ENCODE measurements at places on chromosomes 5 and 9.

DNA sequence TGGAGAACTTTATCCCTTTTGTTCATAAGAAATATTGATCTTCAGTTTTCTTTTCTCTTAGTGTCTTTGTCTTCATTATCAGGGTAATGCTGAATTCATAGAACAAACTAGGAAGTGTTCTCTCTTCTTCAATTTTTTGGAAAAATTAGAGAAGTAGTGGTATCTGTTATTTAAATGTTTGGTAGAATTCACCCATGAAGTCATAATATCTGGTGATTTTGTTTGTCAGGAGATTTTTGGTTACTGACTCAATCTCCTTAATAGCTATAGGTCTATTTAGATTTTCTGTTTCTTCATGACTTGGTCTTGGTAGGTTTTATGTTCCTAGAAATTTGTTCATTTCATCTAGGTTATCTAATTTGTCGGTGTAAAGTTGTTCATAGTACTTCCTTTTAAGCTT is 45.4 kb upstream of the STARD4 start:
- DNase-seq = no peak

DNA sequence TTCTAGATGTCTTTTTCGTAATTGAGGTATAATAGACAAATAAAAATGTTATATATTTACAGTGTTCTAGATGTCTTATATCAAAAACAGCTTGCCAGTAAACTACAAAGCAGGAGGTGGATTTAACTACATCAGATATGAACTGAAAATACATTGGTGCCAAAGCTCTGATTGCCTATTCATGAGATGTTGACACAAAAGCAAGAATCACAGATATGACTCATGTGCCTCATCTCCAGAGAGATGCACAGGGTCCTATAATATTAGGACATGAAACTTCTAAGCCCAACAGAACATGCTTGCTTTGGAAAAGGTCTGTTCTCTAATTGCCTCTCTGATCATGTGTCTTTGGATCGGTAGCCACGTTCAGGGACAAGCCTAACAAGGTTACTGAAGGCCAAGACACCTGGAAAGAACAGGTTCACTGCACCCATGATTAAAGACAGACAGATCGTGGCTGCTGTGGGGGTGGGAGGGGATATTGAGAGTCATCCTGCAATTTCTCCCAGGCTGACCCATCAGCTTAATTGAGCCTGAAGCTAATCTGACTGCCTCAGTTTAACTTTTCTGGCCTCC is 16.8 kb downstream of the ABCA1 start:
- DNase-seq = no peak

DNA sequence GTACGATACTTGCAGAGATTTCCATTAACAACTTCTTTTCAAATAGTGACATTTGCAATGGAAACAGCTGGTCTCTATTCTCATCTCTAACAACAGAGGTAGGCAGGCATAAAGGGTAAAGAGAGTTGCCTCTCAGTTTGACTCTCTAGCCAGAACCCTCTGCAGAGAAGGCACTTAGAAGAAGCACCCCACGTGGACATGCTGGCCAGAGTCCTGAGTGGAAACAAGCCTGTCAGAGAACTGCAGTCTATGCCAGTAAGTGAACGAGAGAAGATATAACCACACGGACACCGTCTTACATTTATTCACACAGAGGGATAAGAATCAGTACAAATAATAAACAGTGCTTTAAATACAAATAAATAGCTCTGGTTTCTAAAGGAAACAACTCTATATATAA is 11.0 kb upstream of the LHX6 start:
- DNase-seq = no peak

- DNase-seq = no peak
Measured at GRCh38 chr9:18333157-18333556, 140.8 kb upstream of the ADAMTSL1 start.

GRCh38 chr5:9621379-9621903 is 8.7 kb downstream of the TAS2R1 start:
- DNase-seq = no peak

DNA sequence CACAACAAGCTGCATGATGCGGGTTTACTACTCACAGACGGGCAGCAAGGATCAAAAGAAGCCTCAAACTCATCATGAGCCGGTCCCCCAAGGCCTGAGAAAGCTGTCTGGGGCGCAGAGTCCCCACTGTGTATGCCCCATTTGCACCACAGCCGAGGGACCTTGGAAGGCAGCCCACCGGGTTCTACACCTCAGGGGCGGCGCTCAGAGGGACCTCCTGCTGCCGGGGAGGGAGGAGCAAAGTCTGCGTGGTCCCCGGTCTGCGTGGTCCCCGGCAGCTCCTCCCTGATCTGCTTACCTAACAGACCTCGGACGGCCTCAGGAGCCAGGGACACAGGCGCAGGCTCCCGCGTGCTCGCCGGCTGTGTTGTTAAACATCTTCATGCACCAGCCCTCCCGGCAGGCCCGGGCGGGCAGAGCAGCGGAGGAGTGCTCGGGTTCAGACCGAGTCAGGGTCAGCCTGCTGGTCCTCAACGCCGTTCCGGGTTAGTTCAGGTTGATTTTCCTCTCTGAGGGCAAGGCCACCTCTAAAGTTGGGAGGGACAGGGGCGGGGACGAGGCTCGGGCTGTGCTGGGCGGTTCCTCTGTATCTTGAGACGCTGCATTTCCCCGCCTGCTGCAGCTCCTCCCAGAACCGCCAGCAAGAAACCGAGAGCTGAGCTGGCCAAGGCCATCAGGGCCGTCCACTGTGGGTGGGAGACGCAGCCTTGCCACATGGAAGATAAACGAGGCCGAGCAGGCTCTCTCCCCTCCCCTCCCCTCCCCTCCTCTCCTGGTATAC is 74.6 kb downstream of the MRPL36 start:
- peak; percentile 22 for DNase-seq

DNA sequence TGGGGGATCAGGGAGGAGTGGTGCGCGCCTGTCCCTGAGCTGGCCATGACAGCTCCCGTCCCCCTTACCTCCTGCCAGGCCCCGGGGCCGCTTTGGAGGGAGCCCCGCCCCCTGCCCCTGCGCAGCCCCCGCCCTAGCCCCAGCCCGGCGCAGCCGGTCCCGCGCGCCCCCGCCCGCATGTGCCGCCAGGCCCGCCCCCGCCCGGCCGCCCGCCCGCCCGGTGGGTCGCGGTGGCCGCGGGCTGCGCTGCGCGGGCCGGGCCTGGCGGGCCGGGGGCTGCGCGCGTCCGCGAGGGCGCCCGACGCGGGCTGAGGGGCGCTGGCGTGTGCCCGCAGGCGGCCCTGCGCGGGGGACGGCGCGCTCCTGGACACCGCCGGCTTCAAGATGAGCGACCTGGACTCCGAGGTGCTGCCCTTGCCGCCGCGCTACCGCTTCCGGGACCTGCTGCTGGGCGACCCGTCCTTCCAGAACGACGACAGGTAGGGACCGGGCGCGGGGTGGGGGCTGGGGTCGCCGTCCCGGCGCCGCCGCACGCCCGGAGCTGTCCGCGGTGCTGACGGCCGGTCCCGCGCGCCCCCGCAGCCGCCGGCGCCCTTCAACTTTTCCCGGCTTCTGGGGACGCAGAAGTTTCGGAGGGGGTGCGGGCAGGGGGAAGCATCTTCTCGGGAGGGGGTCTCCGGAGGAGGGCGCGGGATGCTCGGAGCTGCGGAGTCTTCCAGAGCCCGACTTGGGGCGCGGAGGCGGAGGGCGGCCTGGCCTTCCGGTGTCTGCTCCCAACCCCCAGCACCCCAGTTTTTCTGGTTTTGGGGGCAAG is 12.5 kb downstream of the KCNT1 start:
- no peak for DNase-seq

DNA sequence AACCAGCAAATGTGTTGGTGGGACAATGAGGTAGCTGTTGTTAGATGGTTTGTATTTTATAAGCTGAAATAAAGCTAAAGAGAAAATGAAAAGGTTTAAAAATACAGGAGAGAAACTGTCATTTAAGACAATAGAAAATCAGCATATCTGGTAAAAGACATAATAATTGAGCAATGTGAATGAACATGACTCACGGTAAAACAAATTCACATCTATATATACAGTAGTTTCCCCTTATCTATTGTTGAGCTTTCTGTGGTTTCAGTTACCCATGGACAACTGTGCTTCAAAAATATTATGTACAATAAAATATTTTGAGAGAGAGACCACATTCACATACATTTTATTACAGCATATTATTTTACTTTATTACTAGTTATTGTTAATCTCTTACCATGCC is 1649.8 kb downstream of the EFNA5 start:
- DNase-seq = no peak

All from CD4-positive, alpha-beta T cell treated with Interleukin-17A for 1 hour (primary cell).